LNCaP clone FGC (cell line): ENCODE measurements at places on chromosomes 16 and 17.

DNA sequence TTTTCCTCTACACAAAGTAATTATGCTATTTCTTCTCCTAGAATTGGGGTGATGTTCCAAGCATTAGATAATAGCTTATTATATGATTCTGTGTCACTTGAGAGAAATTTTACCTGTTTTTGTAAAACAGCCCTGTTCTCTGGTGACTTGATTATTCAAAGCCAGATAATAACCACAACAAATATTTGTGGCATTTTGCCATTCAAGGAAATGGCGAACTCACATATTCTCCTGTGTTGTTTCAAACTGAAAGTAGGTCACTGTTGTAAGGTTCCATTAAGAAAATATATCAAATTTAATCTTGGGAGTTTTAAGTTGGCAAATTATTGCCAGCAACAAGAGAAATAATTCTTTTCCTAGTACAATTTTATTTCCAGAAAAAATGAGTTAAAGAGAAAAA lies 124.8 kb downstream of the STXBP4 start:
- DNase-seq = no peak

DNA sequence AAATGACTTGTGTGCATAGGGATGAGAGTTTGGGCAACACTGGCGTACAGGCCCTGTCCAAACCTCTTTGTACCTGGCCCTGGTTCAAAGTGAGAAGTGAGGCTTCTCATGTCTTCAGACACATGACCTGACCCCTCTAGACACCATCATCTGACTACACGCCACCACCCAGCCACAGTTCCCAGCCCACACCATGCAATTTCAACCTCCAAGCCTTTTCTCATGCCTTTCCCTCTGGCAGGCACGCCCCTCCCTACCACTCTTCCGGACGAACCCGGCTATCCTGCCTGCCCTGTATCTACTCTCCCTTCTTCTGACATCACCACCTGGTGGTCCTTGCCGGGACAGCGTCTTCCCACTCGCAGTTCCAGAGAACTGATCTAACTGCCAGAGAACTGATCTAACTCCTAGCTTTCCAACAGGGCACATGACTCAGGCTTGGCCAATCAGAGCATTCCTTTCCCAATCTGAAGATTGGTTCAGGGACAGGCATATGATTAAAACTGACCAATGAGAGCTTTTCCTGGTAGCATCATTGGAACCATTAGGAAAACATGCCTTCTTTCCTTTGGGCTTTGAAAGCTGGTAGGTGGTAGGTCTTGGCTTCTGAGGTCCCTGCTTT lies 27.1 kb upstream of the IL21R start:
- peak; percentile 1 for DNase-seq

GRCh38 chr16:89547860-89548259 lies 12.6 kb upstream of the RPL13 start:
- DNase-seq = no peak

DNA sequence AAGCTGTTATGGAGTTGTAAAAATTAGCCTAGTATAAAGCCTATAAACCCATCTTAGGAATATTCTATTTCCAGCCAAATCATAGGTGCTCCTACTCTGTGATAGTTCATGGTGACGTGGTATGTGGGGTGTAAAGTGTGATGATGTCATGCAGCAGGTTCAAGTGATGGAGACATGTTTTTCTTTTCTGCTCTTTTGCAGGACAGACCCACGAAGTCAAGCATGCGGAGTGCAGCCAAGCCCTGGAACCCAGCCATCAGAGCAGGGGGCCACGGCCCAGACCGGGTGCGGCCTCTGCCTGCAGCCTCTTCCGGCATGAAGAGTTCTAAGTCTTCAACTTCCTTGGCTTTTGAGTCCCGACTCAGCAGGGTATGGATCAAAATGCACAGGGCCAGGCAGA lies 87.3 kb downstream of the SPECC1 start:
- DNase-seq = no peak

DNA sequence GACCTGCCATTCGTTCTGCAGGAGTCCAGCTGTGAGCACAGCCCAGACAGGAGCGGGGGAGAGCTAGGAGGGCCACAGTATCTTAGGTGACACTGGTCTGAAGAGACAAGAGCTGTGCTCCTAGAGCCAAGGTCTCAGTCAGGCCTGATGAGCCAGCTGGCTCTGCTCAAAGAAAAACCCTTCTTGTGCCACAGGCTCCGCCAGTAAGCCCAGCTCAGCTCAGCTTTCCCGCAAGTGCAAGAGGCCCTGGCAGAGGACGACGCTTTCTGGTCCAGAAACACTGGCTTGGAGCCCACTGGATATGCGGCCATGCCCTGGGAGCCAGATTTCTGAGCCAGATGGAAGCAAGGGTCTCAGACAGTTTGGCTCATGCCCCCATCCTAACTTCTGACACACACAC lies 23.9 kb downstream of the PEMT start:
- peak; percentile 76 for DNase-seq

DNA sequence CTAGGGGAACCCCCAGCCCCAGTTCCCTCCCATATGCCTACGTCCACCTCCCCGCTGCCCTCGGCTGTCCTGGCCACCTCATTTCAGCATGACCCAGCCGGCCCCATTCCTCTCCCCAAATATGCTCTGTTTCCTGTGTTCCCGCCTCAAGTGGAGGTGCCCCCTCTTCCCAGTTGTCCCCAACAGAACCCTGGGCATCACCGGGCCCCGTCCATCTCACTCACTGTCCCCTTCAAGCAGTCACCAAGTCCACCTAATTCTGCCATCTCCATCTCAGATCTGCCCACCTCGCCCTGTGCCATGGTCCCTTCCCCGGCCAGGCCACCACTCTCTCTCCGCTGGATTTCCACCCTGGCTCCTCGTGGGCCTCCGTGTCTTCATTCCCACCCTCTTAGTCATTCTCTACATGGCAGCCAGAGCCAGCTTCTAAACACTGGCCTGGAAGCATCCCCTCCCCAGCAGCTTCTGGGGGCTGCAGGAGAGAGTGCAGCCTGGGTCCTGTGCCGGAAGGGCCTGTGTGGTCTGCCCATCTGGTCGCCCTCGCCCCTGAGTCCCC lies 12.8 kb downstream of the CDK3 start:
- no peak for DNase-seq

DNA sequence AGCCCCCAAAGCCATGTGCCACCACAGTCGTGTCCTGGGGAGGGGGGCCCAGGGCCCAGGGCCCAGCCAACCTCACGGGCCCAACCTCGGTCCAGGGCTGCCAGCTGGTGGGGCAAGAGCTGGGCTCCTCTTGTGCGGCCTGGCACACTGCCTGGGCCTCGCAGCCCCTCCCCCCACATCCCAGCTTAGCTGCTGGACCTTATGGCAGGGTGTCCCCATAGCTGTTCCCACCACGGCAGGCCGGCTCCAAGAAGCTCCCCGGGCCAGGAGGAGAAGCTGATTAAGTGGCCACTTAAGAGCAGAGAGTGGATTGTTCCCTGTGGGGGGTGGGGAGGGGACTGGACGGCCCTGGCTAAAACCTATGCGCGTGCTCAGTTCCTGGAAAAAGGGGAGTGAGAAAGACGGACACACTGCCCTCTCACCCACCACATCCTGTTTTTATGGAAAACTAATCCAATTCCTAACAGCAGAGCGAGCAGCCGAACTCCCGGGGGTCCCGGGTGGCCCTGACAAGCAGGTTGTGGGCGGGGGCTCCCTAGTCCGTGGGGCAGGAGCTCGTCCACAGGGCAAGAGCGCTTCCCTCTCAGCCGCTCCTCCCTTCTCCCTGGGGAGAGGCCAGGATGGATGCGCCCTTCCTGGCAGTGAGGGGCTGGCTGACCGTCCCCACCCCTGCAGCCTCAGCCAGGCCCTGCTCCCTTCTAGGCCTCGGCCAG lies 16.8 kb downstream of the PIEZO1 start:
- DNase-seq = no peak

DNA sequence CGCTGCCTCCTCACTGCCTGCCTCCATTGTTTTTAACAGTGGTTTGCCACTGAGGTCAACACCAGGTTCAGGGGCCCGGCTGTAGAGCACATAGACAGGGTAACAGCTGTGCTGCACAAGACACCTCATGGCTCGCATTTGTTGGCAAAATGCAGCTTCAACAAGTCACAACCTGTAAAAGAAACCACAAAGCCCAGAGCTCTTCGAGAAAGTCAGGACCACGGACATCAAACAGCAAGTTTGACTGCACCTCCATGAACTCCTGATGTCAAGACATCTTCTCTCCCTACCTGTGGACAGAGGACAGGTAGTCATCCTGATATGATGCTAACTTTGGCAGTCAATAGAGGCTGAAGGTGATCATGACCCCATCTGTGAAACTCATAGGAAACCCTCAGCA lies 142.4 kb upstream of the SOX9 start:
- DNase-seq = no peak

GRCh38 chr16:5207001-5207523 lies 109.5 kb upstream of the EEF2KMT start:
- no peak for DNase-seq

DNA sequence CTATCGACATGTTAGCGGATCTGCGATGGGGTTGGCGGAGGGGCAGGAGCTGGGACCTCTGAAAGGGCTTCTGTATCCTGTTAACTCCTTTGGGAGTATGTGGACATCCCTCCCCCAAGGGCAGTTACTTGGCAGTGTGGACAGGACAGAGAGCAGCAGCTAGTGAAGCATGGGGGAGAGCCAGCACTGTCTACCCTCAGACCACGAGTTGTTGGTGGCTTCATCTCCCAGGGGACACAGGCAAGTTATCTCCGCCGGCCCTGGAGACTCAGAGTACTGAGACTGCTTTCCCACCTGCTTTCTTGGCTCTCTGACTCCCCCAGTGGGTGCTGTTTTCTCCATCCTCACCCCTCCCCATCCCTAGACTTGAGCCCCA lies 5.3 kb upstream of the GFAP start:
- DNase-seq = no peak

DNA sequence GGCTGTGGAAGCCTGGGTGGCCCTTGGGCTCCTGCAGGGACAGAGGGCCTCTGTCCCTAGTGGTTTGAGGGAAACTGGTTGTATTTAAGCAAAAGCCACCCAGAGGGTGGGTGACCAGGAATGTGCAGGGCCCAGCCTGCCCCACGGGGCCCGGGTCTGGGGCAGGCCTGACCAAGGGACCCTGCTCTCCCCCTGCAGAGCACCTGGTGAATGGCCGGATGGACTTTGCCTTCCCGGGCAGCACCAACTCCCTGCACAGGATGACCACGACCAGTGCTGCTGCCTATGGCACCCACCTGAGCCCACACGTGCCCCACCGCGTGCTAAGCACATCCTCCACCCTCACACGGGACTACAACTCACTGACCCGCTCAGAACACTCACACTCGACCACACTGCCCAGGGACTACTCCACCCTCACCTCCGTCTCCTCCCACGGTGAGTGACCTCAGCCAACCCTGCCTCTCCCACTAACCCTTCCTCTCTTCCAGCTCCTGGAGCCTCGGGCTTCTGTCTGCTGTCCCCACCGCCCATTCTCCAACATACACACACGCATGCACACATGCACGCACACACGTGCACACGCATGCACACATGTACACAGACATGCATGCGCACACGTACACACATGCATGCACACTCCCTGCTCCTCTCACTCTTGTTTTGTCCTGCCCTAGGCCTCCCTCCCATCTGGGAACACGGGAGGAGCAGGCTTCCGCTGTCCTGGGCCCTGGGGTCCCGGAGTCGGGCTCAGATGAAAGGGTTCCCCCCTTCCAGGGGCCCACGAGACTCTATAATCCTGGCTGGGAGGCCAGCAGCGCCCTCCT lies 10.4 kb downstream of the GALK1 start:
- DNase-seq = no peak

- DNase-seq = no peak
These were observed 12.8 kb downstream of the GOSR2 start for GRCh38 chr17:46935658-46936266.

- DNase-seq = no peak
These were observed 406.2 kb upstream of the PSMD7 start for GRCh38 chr16:73890186-73891128.

GRCh38 chr16:73771196-73772064 lies 525.2 kb upstream of the PSMD7 start:
- no peak for DNase-seq

DNA sequence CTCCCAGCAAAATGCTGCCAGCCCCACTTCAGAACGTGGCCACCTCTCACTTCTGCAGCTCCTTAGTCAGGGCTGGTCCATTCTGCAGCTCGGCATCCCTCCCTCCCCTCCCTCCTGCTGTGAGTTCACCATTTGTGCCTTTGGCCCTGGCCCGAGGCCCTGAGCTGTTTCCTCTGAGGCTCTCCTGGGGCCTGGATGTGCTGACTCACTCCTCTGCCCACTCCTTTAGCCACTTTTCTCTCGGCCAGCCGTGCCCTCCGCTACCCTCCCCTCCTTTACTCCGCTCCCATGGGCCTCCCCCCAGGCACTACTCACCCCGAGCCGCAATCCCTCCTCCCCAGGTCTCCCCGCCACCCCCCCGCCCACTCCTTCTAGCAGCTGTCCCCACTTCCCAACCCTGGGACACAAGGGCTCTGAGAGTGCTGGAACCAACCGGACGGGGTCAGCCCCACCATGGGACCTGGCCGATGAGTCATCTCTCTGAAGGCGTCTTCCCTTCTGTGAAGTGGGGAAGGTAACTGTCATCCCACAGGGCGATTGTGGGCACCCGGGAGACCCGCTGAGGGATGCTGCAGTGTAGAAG lies 11.5 kb downstream of the KCNG4 start:
- DNase-seq = no peak

DNA sequence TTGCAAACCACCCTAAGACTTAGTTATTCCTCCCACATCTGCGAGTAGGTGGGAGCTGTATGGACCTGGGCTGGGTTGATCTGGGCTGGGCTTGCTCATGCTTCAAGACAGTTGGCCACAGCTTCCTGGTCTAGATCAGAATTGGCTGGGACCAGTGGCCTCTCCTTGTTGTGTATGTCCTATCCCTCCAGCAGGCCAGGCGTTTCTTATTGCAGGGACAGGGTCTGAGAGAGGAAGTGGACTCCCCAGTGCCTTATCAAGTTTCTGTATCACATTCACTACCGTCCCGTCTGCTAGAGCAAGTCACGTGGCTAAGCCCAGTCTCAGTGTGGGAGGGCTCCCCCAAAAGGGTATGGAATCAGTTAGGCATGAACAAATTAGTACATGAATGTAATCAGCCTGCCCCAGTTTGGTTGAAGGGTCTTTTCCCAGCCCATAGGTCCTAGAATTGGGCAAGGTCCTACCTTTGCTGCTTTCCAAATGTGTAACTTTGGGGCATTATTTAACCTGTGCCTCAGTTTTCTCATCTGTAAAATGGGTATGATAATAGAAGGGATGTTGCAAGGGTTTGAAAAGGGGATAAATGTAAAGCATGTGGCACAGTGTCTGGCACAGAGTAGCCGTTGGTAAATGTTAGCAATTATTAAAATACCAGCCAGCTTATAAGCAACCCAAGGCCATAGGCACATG lies 36.0 kb downstream of the NKD1 start:
- DNase-seq = no peak

DNA sequence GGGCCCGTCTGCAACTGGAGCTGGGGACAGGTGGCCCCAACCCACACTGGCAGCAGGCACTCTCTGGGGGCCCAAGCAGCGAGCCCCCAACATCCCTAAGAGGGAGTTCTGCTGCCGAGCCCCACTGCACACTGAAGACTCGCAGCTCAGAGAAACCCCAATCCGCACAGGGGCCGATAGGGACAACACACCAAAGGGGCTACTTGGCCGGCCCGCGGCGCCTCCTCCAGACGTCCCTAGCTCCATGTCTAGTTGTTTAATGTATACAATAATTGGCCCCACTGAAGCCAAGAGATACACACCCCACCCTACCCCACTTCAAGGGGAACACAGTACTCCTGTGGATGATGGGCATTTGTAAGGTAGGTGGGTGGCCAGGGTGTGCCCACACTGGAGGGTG lies 62.7 kb downstream of the ZNF423 start:
- DNase-seq = no peak

- DNase-seq = no peak
These were observed 27.8 kb upstream of the NAT9 start for GRCh38 chr17:74803971-74804370.
